Esophagus squamous epithelium (tissue), 5 donors: ENCODE measurements at places on chromosomes 7 and 10.

DNA sequence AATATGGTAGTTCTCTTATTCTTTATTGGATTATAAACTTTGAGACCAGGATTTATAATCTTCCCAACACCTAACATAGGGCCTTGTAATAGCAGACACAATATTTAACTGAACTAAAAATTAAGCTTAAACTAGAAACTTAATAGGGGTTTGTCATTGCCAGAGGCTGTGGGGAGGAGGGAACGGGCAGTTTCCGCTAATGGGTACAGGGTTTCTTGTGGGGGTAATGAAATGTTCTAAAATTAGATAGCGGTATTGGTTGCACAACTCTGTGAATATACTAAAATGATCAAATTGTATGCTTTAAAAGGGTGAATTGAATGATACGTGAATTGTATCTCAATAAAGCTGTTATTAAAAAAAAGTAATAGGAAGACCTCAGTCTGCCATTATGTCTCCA is 45.4 kb downstream of the NT5C2 start:
- no peak for DNase-seq
- no peaks in the 10 kb centered on the region for H3K36me3 ChIP-seq
- H3K27ac ChIP-seq, result no peak overlapping the region
- H3K4me3 ChIP-seq, result no peak overlapping the region

- no peaks in the 10 kb centered on the region for H3K36me3 ChIP-seq
- peak overlapping the region; percentile 70 for H3K4me3 ChIP-seq
- peaks cover 28% of the 10 kb centered on the region for H3K4me1 ChIP-seq
- H3K27me3 ChIP-seq, result no peaks in the 10 kb centered on the region
Observed at GRCh38 chr7:45001138-45001694, 1.2 kb downstream of the CCM2 start.

DNA sequence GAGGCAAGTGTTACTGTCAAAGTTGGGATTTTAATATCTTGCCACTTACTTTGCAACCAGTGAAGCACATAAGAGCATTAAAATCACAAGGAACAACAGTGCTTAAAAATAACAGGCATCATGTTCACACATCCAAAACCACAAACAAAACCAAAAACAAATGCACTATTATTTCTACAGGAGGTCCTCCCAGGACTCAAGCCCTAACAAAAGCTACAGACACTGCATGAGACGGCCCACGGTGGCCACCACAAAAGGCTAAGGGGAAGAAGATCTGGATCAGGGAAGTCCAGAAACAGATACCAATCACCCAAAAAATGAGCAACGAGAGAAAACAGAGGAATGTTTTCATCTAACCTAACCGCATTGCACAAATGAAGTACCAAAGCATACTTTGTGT is 158.4 kb downstream of the ZMYND11 start:
- H3K27ac ChIP-seq, result no peak overlapping the region
- no peaks in the 10 kb centered on the region for H3K36me3 ChIP-seq
- no peaks in the 10 kb centered on the region for H3K27me3 ChIP-seq
- H3K4me3 ChIP-seq, result no peak overlapping the region
- no peak for DNase-seq

DNA sequence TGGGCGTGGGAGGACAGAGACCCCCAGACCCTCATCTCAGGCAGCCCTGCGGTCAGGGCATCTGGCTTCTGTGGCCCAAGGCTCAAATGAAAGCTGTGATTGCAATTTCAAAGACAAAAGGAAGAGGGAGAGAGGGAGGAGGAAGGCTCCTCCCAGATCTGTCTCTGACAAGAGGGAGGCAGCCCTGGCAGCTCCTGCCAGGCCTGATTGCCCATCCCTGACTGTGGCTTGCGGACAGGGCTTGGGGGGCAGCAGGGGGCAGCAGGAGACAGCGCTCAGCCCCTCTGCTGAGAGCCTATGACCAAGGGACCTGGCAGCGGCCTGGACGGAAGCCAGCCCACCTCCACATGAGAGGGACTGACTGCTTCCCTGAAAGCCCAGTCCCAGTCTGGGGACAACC is 91.8 kb downstream of the PTPRN2 start:
- H3K36me3 ChIP-seq, result no peaks in the 10 kb centered on the region
- H3K27ac ChIP-seq, result no peak overlapping the region
- H3K27me3 ChIP-seq, result no peaks in the 10 kb centered on the region
- peaks cover 3% of the 10 kb centered on the region for H3K4me1 ChIP-seq
- H3K4me3 ChIP-seq, result no peak overlapping the region
- no peak for DNase-seq

GRCh38 chr10:70679498-70679897 is 7.2 kb downstream of the ADAMTS14 start:
- H3K27ac ChIP-seq, result no peak overlapping the region
- H3K27me3 ChIP-seq, result no peaks in the 10 kb centered on the region
- peaks cover 17% of the 10 kb centered on the region for H3K4me1 ChIP-seq
- no peak overlapping the region for H3K4me3 ChIP-seq

DNA sequence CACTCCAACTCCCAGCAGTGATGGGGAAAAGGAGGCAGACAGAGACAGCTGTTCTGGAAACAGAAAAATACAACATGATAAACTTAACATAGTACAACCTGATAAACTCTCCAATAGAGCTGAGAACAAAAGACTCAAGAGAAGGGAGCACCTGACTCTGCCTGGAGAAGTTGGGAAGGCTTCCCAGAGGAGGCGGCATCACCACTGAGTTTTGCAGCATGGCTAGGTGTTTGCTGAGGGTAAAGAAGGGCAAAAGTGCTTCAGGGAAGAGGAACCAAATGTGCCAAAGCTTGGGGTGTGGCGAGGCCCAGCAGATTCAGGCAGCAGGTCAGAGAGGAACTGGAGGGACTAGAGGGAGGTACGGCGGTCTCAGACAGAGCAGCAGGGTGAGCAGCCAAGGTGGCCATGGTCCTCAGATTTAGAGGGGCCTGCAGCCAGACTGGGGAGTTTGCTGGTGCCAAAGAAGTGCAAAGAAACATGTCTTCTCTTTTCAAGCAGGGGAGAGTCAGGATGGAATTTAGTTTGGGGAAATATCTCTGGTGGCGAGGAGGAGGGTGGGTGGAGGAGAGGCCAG is 119.9 kb upstream of the BTBD16 start:
- DNase-seq, result no peak
- no peak overlapping the region for H3K4me3 ChIP-seq
- peaks cover 36% of the 10 kb centered on the region for H3K4me1 ChIP-seq
- no peaks in the 10 kb centered on the region for H3K27me3 ChIP-seq
- H3K27ac ChIP-seq, result peak overlapping the region; percentile 82

DNA sequence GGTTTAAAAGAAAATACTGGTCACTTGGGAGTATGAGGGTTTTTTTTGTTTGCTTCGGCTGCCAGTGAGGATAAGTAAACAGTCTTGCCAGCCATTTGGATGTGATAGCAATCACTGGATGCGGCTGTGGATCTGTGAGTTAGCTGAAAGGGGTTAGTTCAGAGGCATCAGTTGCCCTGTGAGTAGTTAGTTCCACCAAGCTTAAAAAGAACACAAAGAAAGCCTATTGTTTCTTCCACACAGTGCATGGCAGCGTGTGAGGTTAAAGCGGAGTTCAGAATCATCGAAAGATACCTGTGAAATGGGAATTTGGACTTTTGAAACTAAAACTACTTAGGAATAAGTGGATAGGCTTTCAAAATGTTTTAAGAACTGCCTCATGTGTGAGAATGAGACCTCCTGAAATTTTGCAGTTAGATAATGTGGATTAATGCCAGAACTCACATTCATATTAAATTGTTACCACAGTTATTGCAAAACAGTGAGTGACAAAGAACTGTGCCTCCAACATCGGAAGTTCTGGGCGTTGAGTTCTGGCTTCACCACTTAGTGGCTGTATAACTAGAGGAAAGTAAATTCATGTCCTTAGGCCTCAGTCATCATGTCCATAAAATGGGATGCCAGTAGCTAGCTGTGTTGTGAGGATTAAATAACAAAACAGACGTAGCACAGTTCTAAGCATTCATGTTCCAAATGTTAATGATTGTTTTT is 31.3 kb downstream of the KIAA1217 start:
- peak overlapping the region; percentile 43 for H3K4me3 ChIP-seq
- DNase-seq, result no peak
- peak overlapping the region; percentile 89 for H3K27ac ChIP-seq
- no peaks in the 10 kb centered on the region for H3K27me3 ChIP-seq
- no peaks in the 10 kb centered on the region for H3K4me1 ChIP-seq
- no peaks in the 10 kb centered on the region for H3K36me3 ChIP-seq

- no peaks in the 10 kb centered on the region for H3K27me3 ChIP-seq
- peak overlapping the region; percentile 88 for H3K4me3 ChIP-seq
- DNase-seq, result no peak
- H3K36me3 ChIP-seq, result no peaks in the 10 kb centered on the region
Observed at GRCh38 chr7:7641129-7641663, 644 bp downstream of the UMAD1 start.
